Glutamatergic neuron (in vitro differentiated cells): ENCODE measurements at places on chromosomes 3 and 15. TPM values are rescaled to one million over a fixed set of nuclear protein-coding genes. Genes with fewer than 3 reads are reported as not detected.

Gene TRIM42
- total RNA-seq = not detected

Gene SEMA5B
- total RNA-seq = 61.1 TPM

Gene TPRG1
- 1.3 TPM for total RNA-seq

GRCh38 chr3:182092662-182093262, 381.0 kb downstream of the SOX2 start:
- no peak for DNase-seq

GRCh38 chr15:61195116-61196002, 33.7 kb downstream of the RORA start:
- DNase-seq = no peak

- no peak for DNase-seq
Measured at GRCh38 chr3:129758785-129759320, 134.7 kb downstream of the TMCC1 start.

Gene DCLK3
- not detected for total RNA-seq

Gene SLC12A8
- total RNA-seq = 2.4 TPM
